Suppressor macrophage treated with lipopolysaccharide for 4 hours (primary cell): ENCODE measurements at places on chromosomes 4 and X.
A peak's percentile ranks its signal among the peaks of the same experiment; 100 is the strongest.

- no peak for DNase-seq
These were observed 44.3 kb downstream of the CCNG2 start for GRCh38 chr4:77201343-77201742.

DNA sequence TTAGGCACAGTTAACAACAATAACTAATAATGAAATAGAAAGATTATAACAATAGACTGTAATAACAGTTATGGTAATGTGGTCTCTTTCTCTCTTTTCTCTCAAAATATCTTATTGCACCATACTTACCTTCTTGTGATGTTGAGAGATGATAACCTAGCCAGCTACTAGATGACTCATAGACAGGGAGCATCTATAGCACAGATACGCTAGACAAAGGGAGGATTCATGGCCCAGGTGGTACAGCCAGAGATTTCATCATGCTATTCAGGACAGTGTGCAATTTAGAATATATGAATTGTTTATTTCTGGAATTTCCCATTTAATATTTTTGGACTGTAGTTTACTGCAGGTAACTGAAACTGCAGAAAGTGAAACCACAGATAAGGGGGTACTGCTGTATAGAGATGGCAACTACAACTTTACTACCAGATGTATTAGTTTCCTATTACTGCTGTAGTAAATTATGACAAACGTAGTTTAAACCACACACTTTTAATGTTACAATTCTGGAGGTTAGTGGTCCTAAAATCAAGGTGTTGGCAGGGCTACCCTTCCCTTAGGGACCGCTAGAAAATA lies 41.8 kb upstream of the MAGED1 start:
- DNase-seq = no peak

DNA sequence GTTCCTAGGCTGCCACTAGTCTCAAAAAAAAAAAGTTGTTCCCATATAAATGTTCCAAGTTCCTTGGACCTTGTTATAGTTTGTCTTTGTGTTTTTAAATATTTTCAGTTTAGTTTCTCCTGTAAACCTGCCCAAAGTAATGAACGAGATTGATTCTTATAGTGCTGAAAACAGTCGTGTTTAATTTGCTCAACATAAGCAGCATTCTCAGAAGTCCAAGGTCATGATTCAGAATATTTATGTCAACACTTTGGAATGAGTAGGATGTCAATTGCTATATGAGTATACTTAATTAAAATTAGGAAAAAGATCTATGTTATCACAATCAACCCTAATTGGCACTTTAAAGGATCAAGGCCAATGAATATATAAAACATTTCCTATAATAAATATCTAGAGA lies 510.9 kb downstream of the PPP4R3C start:
- no peak for DNase-seq

DNA sequence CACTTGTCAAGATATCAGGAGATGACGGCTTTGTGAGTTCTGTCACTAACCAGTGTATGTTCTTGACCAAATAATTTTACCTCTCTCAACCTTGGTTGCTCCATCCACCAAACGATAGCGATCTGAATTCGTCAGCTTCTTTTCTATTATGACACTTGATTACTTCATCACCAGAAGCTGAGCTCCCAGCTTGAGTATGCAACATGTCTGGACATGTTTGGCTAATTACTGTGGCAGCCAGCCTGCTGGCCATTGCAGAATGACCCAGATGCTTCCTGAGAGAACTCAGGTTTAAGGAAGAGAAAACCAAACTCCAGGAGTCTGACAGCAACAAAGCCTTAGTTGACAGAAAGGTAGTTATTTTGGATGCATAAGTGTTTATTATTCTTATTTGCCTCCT lies 46.4 kb upstream of the PARM1 start:
- DNase-seq = no peak

DNA sequence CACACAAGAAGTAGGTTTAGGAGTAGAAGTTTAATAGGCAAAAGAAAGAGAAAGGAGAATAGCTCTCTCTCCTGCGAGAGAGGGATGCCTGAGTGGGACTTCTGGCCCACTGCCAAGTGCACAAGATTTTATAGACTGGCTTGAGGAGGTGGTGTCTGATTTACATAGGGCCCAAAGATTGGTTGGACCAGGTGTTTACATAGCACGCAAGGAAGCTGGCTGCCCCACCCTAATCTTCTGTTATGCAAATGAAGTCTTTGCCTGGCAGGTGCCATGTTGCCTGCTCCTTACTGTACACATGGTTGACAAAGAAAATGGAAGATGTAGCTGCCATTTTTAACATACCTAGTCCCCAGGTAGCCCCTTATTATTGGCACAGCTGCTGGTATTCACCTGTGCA lies 170.8 kb upstream of the GATB start:
- no peak for DNase-seq

DNA sequence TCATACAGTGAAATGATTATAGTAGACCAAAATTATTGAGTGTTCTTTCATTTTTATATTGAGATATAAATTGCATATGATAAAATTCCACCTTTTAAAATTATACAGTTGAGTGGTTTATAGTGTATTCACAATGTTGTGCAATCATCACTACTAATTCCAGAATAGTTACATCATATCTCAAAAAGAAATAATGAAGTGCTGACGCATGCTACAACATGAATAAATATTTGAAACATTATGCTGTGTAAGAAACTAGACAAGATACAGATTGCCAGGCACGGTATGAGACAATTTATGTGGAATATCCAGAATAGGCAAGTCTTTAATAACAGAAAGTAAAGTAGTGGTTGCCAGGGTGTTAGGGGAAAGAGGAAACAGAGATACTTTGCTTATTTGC lies 871.7 kb downstream of the FAM133A start:
- no peak for DNase-seq

DNA sequence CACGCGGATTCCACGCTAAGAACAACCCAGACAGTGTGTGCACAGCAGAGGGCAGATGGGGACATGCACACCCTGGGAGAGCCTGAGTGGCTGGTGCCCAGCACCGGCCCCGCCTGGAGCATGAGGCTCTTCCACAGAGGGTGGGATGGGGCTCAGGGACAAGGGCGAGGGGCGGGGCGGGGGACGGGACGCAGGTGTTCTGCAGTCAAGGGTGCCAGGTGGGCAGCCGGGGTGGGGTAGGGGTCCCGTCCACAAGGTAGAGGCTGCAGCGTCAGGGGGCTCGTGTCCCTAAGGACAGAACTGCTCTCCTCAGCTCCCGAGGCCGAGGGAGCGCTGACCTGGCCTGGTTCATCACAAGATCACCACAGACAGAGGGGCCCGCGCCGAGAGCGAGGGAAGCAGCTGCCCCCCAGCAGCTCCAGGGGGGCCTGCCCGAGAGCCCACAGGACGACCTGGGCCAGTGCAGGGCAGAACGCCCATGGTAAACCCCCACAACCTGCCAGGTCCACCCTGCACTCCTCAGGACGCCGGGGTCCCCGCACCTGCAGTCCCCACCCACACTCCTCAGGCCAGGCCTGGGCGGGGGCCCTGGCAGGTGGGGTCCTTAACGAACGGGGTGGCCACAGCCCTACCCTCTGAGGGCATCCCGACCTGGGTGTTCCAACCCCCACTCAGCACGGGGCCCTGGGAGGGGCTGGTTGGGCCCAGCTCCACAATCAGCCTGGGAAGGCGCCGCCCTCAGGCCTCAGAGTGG lies 26.7 kb downstream of the CTBP1 start:
- no peak for DNase-seq

GRCh38 chr4:147425019-147425418 lies 55.9 kb upstream of the EDNRA start:
- DNase-seq = no peak

- DNase-seq = no peak
These were observed 557 bp downstream of the PIGG start for GRCh38 chr4:499567-499966.

DNA sequence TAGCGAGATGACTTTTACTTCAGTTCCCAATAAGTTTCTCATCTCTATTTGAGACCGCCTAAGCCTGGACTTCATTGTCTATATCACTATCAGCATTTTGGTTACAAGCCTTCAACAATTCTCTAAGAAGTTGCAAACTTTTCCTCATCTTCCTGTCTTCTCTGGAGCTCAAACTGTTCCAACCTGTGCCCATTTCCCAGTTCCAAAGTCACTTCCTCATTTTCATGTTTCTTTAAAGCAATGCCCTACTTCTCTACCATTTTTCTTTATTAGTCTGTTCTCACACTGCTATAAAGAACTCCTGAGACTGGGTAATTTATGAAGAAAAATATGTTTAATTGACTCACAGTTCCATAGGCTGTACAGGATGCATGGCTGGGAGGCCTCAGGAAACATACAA lies 251.9 kb downstream of the TECRL start:
- DNase-seq = no peak

- no peak for DNase-seq
These were observed 22.8 kb downstream of the PDLIM3 start for GRCh38 chr4:185512516-185512915.

GRCh38 chr4:134708026-134708425 lies 506.4 kb upstream of the PABPC4L start:
- DNase-seq = no peak

- DNase-seq = peak; percentile 91
These were observed 17.9 kb upstream of the NSUN7 start for GRCh38 chr4:40731792-40732245.

GRCh38 chrX:44085209-44085608 lies 112.0 kb upstream of the NDP start:
- no peak for DNase-seq

DNA sequence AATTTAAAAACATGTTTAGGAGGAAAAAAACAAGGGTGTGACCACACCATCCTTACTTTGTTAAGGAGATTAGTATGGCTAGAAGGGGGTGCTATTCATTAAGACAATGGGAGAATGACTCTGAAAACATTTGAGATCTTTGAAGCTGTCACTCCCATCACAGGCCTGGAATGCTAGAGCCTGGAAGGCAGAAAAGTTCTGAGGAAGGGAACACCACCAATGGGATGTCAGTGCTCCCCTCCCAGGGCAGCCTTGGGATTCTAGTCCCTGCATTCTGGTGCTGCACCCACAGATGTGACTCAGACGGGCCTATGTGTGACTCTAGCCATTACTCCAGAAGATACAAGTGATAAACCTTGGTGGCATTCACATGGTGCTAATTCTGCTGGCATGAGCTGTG lies 162.2 kb upstream of the ANXA10 start:
- DNase-seq = no peak

GRCh38 chr4:72136429-72136828 lies 104.6 kb downstream of the NPFFR2 start:
- no peak for DNase-seq

DNA sequence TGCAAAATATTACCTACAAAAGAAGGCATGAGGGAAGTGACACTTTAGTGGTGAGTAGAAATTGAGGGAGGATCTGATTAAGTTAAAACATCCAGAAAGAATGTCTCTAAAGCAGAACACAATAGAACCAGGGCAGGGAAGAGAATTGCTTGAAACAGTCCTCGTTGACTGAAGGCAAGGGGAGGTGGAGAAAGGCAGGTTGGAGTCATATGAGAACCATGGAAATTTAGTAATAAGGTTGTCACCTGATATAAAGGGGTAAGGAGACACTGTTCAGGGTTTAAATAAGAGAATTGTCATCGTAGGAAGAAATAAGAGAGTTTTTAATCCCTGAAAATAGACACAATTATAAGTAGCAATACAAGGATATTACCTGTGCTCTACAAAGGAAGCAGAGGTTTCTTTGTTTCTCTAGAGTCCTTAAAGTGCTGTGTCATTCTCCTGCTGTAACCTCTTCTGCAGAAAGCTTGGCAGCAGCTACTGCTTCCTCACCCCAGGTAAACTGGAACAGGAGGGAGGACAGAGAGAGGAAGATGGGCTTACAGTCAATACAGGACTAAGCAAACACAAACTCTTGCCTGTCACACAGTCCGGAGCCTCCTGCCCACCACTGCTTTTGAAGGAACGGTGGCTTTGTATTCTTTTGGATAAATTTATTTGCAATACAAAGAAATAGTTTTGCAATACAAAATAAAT lies 258.4 kb downstream of the PPARGC1A start:
- no peak for DNase-seq

DNA sequence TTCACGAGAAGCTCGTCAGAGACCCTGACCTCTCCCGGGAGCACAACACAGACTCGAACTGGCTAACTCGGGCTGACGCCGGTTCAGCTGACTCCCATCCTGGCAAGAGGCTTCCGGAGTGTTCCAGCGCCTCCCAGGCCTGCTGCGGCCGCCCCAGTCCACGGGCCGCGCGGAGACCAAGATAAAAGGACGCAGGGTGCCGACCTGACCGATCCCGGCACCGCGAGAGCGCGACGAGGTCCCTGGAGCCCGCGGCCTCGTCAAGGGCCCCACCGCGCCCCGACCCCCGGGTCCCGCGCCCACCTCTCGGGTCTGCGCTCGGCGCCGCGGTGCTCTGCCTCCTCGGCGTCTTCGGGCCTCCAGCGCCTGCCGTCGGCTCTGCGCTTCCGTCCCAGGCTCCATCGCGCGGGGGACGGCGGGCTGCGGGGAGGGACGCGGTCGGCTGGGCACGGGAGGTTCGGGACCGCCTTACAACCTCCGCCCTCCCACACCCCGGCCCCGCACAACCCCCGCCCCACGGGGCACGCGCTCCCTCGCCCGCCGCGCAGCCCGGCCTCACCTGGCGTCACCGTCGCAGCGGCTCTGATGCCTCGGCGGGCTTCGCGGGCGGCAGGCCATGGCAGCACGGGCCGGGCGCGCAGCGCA lies 426 bp downstream of the SLBP start:
- DNase-seq = peak; percentile 69

DNA sequence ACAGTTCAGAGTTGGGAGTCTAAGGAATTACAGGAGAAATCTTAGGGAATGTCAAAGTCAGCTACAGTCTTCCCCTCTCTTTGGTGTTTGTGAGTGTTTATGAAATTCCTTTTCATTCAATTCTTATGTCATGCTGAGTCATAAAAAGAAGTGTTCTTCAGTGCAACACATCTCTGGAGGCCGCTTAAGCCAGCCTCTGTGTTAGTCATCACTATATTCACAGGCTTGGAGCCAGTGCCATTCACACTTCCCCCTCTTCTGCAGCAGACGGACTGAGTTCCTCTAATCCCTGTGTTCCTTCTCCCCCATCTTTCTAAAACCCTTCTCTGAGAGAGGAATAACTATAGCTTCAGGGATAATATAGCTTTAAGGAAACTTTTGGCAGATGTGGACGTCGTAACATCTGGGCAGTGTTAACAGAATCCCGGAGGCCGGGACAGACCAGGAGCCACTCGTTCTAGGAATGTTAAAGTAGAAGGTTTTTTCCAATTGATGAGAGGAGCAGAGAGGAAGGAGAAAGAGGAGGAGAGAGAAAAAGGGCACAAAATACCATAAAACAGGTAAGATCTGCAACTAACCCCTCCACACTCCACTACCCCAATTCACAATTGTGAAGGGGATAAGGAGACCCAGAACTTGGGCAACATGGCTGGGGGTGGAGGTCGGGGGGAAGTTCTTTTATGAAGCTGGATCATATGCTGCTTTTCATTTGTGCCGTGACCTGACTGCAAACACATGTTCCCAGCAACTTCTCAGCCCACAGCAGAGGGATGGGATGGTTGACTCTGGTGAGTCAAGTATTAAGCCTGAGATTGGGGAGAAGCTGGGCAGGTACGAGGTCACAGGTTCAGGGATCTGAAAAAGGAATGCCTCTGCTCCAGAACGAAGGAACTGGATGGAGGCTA lies at the start of gene SRPX2:
TSS of gene SRPX2 (plus strand) at position 244 of the 905 bp plus-strand sequence. CDS start 2,124 bp downstream, outside the sequence.
- DNase-seq = peak; percentile 79

DNA sequence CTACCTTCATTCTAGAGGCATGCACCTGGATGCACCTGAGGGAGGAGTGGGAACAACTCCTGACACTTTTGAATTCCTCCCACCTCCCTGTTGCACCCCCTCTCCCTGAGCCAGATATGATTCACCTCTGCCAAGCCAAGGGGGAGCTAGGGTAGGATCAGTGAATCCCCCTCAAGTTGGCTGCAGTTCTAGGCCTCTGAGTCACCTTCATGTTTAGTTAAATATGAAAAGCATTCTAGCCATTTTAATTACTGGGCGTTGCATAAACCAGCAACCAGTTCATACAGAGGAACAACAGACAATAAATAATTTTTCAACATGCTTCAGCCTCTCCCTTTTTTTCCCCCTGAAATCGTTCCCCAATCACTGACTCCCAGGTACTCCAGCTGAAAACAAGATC lies 1440.2 kb downstream of the ADGRL3 start:
- DNase-seq = no peak
